ENCODE measurements at places on chromosomes 3 and 15.

- no peak for DNase-seq
Measured at GRCh38 chr3:170760174-170760526, 109.8 kb downstream of the RPL22L1 start.

- DNase-seq = peak; percentile 39
Measured at GRCh38 chr3:108914774-108915641, 38.7 kb downstream of the GUCA1C start.

- DNase-seq = no peak
Measured at GRCh38 chr3:115325539-115325938, 178.5 kb upstream of the ZBTB20 start.

DNA sequence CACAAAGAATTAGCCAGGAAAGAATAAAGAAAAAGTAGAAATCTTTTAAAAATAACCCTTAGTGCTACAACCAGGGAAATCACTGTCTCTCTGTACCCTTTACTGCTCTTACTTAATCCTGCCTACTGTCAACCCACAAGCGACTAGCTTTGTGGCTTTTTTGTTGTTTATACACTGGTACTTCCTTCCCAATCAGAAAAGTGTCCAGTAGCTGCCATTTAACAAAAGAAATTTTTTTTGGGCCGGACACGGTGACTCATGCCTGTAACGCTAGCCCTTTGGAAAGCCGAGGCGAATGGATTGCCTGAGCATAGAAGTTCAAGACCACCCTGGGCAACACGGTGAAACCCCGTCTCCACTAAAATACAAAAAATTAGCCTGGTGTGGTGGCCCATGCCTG lies 13.8 kb upstream of the FAM219B start:
- peak; percentile 62 for DNase-seq

DNA sequence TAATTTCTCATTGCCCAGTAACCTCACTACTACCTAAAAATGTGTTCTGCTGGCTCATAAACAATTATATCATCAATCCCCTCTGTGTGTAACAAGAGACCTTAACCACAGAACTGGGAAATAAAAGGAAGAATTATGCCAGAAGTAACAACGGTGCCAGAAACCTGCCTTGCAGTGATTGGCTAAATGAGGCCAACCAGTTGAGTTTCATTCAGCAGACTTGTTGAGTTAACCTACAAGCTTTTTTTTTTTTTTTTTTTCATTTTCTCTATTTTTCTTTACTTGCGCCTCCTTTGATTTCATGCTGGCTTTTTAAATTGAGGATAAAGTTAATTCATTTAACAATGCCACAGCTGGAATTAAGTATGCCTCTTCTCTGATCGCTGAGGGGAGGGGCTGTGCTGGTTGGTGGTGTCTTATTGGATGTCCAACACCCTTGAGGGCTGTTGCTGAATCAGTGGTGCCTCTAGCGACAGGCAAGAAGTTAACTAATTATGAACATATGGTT lies 30.0 kb upstream of the GMNC start:
- DNase-seq = no peak

DNA sequence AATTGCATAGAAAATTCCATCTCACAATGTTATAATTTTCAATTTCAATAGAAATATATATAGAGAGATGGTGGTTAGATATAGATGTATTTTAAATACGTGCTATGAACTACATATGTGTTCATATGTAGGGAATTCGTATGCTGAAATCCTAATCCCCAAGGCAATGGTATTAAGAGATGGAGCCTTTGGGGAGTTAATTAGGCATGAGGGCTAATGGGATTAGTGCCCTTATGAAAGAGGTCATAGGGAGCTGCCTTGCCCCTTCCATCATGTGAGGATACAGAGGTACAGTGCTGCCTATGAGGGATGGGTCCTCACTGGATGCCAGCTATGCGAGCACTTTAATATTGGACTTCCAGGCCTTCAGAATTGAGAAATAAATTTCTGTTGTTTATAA lies 79.6 kb upstream of the CCDC54 start:
- DNase-seq = no peak

Data from inflammatory macrophage treated with lipopolysaccharide for 4 hours (primary cell).